Kidney (tissue), 22 donors: ENCODE measurements at places on chromosomes 4 and X.

DNA sequence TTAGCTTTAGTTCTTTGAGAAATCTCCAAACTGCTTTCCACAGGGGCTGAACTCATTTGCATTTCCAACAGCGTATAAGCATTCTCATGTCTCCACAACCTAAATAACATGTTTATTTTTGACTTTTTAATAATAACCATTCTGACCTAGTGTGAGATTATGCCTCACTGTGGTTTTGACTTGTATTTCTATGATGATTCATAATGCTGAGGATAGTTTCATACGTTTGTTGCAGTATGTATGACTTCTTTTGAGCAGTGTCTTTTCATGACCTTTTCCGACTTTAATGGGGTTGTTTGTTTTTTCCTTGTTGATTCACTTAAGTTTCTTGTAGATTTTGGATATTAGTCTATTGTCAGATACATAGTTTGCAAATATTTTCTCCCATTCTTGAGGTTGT is 1833.0 kb upstream of the PCDH10 start:
- DNase-seq: no peak

DNA sequence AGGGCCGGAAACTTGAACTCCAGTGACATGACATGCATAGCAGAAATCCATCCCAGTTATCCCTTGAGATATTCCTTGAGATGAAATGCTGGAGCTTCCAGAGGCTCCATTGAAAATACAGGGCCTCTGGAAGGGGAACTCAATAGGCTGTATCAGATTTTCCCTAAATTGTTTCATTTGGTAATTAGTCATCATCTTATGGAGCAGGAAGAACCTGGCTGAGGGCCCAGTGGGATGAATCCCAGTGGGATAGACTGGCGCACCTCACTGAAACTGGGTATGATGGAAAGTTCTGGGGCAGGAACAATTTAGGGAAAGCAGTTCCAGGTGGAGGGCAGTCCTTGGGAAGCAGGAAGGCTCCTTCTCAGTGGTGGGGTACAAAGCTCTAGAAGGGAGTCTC is 307.8 kb upstream of the DIPK2B start:
- no peak for DNase-seq

DNA sequence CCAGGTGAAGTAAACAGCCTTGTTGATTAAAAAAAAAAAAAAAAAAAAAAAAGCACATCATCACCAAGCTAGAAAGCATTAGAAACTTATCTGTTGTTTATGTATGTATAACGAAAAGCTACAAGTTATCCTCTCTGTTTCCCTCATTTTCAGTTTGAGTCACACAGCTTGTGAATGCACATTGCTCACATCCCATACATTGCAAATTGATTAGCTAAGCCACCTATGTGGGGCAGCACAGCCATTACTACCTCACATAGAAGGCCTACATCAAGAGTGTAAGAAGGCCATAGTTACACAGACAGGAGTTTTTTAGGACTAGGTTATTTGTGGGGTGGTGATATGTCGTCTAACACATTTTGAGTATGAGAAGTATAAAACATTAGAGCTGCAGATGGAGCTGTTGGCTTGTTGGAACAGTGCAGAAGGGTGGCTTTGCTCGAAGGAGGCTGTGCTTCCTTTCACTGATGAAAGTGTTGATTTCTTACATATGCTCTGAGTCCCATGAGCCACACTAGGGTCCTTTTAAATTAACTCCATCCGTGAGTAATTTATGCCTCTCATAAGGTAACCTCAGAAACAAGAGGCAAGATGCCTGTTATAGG is 431.6 kb downstream of the GABRG1 start:
- DNase-seq: no peak

GRCh38 chr4:21733894-21734630 is 214.5 kb downstream of the KCNIP4 start:
- DNase-seq: no peak

GRCh38 chr4:54783402-54784110 is 125.8 kb downstream of the KIT start:
- DNase-seq: no peak

GRCh38 chrX:64184396-64184795 is 21.1 kb downstream of the AMER1 start:
- no peak for DNase-seq

- peak; percentile 57 for DNase-seq
Observed at GRCh38 chrX:68681443-68681941, 34.0 kb downstream of the STARD8 start.

DNA sequence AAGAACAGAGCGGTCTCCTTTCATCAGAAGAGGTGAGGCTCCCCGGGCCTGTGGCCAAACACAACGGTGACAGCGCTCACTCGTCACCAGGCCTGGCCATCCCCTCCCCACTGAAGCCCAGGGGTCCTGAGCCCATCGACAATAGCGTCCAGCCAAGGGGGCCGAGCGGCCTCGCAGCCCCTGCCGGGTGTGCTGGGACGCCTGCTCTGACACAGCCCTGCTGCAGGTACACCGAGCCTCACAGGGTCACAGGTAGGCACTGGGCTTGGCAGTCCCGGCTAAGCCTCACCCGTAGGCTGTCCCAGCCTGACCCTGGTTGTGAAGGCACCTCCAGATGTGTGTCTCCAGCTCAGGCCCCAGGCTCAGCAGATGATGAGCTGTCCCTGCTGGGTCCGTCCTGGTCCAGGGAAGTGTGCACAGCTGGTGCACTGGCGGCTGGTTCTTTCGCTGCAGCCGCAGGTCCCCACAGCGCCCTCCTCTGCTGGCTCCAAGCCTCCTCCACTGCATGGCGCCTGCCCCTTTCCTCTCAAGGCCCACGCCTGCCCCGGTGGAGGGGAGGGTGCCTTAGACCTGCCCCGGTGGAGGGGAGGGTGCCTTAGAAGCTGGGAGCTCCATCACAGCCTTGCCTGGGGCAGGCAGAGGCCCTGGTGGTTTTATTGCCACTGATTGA is 21.5 kb downstream of the UVSSA start:
- DNase-seq: peak; percentile 33

- DNase-seq: no peak
Observed at GRCh38 chr4:160299608-160300007, 1196.7 kb downstream of the RAPGEF2 start.

GRCh38 chrX:129876771-129877305 is 29.1 kb upstream of the UTP14A start:
- DNase-seq: no peak

GRCh38 chrX:118468122-118468521 is 27.5 kb upstream of the DOCK11 start:
- DNase-seq: no peak

GRCh38 chrX:136386826-136387225 is 86.1 kb downstream of the ADGRG4 start:
- DNase-seq: no peak

- DNase-seq: no peak
Observed at GRCh38 chrX:27860337-27860736, 52.5 kb downstream of the MAGEB10 start.

GRCh38 chr4:17812125-17812524 is 1.3 kb downstream of the NCAPG start:
- no peak for DNase-seq

GRCh38 chr4:63717384-63717783 is 691.9 kb downstream of the TECRL start:
- no peak for DNase-seq

GRCh38 chr4:24910499-24910898 is 2.3 kb downstream of the CCDC149 start:
- no peak for DNase-seq

DNA sequence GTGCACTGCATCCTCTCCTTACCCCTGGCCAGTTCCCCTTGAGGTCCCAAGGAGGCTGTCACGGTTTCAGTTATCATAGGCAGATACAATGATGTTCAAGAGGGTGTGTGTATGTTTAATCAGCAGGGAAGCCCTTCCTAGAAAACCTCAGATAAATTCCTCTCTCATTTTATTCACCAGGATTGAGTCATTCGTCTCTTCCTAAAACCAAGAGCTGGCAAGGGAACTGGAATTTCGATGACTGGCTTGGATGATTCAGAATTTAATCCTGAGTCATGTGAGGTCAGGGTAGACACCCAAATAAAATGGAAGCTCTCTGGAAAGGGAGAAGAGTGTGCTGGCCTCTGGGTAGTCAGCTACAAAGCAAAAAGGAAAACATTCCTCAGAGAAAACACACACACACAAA is 106.2 kb upstream of the RAPGEF2 start:
- DNase-seq: no peak

- DNase-seq: no peak
Observed at GRCh38 chrX:97850911-97851310, 967.2 kb downstream of the RPA4 start.

DNA sequence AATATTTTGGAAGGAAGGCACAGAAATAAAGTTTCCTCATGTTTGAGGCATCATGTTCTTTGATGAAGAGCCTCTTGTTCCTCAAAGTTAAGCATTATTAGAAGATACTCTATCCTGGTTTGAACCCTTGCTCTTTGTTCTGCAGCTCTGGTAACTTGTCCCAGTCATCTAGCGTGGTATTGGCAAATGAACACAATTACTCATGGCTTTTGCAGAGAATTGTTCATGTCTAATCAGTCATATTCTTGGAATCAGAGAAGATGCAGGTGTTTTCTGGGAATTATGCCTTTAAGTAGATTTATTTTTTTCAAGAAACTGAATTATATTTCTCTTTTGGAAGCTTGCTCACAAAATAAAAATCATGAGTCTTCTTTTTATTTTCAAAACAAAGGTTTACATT is 52.9 kb upstream of the HPGDS start:
- DNase-seq: no peak

DNA sequence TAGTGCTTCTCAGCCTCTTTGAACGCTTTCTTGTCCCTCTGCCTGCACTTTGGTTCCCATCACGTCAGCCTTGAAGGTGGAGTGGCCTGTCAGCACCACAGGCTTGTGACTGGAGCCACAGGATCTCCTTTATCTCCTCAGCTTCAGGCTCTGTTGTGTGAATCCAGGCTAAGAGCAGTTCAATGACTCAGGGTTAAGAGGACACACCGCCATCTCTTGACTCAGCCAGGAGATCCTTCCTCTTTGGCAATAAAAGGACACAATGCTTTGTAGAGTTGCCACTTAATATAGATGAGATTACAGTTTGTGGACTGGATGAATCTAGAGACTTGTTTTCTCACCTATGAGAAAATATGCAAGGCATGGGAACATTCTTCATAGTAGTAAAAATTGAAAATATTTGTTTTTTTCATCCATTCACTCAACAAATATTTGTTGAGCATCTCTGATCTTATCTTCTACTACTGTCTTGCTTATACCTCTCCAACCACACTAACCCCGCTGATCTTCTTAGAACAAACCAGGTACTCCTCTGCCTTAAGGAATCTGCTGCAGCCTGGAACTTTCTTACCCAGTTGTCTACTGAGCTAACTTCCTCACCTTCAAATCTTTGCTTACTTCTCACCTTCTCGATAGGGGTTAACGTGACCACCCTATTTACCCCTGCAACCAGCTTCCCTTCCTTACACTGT is 62.3 kb downstream of the UCHL1 start:
- no peak for DNase-seq

- DNase-seq: no peak
Observed at GRCh38 chr4:15414551-15415091, 13.2 kb upstream of the C1QTNF7 start.

- no peak for DNase-seq
Observed at GRCh38 chr4:3709061-3709845, 56.9 kb upstream of the ADRA2C start.

DNA sequence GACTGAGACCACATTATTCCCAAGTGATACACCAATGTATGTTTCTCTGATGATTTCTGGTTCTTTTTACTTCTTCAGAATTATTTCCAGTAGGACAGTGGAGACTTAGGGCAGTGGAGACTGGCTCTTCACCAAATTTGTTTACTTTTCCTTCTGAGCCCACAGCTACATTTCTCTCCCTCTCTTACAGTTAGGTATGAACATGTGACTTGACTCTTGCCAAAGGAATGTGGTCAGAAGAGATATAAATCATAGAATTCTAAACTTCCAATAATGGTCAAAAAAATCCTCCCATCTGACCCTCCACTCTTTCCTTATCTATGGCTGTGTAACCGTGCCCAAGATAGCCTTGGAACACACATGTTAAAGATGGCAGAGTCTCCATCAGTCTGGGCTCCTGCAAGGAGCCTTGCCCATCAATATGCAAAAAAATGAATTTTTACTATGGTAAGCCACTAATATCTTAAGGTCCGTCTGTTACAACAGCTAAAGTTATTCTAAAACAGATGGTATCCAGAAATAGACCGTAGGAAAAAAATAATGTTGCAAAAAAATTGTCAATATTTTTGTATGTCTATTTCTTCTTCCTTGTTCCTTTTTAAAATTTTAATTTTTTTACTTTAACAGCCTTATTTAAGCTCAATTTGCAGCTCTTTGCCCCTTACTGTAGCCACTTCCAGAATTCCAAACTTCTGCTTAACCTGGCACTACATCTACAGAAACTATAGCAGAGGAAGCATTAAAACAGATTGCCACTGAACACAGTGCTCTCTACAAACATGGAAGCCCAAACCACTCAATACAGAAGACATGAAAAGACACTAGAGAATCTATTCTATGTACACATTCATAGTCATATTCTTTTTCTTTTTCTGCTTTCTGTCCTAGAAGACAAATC is 260.7 kb downstream of the COL25A1 start:
- DNase-seq: no peak

- DNase-seq: no peak
Observed at GRCh38 chrX:134929808-134930207, 61.0 kb upstream of the SMIM10 start.

GRCh38 chr4:83833920-83834319 is 298.0 kb downstream of the GPAT3 start:
- DNase-seq: no peak

GRCh38 chr4:153790962-153791551 is 2.2 kb upstream of the SFRP2 start:
- peak; percentile 77 for DNase-seq

GRCh38 chrX:16903274-16904022 is 33.3 kb upstream of the RBBP7 start:
- no peak for DNase-seq

GRCh38 chr4:74933562-74934015 is 673 bp downstream of the PARM1 start:
- no peak for DNase-seq
